ENCODE measurements at places on chromosomes 2 and 18.

GRCh38 chr2:46381263-46381849 lies 84.1 kb downstream of the EPAS1 start:
- no peak for DNase-seq

DNA sequence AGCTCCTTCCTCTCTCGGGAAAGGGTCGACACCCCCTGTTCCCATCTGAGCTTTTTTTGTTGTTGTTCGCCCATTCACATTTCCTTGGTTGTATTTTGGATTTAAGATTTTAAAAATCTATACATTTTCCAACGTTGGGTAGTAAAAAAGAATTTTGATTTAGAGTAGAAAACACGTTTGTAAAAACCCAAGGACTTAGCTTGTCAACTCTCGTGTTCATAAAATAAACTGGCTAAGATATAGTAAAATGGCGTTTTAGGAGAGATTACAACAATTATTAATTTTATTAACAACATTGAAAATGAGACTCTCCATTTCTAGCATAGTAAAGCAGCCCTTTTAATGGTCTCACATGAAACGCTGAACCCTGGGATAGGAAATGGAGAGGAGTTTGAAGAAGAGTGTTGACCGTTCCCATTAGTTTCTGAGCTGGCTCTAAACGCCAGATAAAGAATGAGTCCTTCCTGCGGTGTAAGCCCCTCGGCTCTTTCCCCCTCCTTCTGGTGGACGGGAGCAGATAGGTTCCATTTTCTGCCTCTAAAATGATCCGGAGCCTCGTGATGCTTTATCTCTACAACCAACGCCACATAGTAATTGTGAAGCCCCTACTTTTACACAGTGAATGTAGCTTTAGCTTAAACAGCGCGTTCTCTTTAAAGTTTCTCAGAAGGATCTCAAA lies 24.0 kb upstream of the ZNF516 start:
- no peak for DNase-seq

GRCh38 chr2:4272261-4272858 lies 569.0 kb downstream of the DCDC2C start:
- no peak for DNase-seq

DNA sequence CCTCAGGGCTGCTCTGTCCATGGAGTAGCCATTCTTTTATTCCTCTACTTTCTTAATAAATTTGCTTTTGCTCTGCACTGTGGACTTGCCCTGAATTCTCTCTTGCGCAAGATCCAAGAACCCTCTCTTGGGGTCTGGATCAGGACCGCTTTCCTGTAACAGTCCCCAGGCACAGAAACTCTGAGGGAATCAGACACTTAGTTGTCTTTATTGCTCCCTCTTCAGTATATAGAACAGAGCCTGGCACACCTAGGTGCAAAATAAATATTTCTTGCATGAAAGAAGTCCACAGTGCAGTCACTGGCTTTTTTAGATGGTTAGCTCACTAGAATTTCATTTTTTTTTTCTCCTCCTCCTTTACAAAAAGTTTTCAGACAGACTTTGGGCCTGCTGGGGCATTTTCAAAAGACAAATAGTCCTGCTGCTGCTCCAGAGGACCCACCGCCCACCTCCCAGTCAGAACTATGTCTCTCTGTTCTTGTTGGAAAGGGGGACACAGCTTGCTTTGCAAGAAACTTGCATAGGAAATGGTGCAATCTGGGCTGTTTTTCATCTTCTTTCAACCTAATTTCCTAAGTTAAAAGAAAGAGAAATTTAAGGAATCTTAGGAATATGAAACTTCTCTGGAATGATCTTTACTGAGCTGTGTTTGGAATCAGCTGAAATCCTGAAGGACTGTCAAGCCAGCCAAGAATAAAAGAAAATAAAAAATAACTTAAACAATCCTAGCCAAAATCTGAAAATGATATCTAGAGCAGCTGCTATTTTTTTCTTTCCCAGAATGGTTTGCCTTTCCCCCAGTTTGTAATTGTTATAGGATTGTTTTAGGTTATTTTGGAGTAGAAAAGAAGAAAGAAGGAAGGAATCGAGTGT lies 31.7 kb upstream of the MAP4K3 start:
- DNase-seq: no peak

GRCh38 chr2:114526841-114527240 lies 84.4 kb downstream of the DPP10 start:
- DNase-seq: no peak

DNA sequence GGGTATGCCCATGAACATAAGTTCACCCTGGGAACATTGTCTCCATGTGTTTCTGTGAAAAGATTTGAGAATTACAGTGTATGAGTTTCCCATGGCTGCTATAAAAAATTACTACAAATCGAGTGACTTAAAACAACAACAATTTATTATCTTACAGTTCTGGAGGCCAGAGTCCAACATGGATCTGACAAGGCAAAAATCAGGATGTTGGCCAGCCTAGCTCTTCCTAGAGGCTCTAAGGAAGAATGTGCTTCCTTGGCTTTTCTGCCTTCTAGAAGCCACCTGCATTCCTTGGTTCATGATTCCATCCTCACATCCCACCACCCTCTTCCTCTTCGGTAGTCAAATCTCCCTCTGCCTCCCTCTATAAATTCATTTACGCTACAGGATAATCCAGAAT lies 38.6 kb downstream of the FAM124B start:
- DNase-seq: no peak

DNA sequence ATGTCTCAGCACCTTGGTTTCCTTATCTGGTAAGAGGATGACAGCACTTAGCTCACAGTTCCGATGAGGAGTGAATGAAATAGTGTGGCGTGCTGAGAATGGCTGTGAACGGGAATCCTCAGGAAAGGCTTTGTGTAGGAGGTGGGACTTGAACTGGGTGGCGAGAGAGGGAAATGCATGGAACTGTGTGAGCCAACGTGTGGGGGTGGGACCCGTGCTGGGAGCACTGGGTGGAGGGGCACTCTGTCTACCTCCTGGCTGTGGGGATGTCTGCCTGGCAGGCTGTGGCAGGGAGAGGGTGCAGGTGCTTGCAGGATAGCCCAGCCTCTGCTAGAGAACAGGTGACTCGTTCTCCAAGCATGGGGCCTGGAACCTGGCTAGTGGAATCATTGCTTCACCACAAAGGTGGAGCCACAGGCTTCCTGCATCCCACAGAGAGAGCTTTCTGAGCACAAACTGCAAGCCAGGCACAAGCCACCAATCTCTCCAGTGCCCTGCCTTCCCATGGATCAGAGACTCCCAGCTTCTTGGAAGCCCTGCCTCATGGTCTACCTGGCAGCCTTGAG lies 145.2 kb downstream of the CELF4 start:
- no peak for DNase-seq

DNA sequence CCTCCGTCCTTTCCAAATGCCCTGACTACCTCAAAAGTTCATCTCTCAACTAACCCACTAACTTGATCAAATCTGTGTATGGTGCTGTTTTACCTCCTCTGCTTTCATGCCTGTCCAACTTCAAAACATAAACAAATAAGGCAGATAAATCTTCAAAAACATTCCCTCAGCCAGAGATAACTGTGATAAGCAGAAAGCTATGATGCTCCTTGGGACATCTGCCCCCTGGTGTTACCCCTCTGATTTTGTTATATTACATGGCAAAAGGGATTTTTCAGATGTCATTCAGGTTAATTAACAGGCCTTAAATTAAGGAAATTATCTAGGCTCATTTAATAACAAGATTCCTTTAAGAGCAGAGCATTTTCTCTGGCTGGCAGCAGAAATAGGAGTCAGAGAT lies 810.8 kb upstream of the CHAC2 start:
- DNase-seq: no peak

DNA sequence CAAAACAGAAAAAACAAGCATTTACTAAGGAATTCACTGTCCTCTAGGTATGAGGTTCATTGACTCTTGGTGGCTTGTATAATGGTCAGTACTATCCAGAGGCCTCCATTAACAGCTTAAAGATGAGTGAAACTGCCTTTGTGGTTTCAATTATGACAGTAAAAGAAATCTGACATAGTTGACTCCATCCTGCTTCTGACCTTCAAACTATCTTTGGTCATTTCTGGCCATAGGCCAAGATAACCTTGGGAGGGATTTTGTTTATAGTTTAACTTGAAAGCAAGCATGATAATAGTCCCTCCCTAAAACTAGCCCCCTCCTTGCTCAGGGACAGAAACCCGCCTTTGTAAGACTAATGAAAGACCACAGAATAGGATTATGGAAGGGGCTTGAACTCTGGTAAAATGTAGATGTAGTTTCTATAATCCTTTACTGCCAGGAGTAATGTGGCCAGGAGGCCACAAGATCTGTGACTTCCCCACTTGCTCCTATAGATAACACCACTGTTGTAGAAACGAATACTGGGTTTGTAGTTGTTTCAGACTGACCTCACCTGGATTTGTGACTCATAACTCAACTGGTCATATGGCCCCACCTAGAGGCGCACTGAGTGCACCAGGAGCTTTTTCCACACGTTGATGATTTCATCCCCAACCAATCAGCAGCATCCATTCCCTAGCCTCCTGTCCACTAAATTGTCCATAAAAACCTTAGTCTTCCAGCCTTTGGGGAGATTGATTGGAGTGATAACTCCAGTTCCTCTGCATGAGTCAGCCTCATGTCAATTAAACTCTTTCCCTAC lies 8.6 kb upstream of the PLEKHM3 start:
- no peak for DNase-seq

DNA sequence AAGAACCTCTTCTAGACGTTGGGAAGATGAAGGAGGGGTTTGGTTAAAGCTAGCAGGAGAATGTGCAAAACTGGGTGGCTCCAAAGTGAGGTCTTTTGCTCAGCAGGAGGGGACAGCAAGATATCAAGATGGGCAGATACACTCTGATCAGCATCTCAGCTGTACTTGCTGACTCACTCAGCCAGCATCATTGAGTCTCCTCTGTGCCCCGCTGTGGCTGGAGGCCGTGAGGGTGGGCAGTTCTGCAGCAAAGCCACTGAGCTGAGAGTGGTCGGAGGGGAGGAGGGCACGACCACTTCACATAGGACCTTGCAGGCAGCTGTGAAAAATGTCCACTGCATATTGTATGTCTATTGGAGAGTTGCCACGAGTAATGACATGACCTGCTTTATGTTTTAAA lies 152.0 kb downstream of the CAPN13 start:
- no peak for DNase-seq

DNA sequence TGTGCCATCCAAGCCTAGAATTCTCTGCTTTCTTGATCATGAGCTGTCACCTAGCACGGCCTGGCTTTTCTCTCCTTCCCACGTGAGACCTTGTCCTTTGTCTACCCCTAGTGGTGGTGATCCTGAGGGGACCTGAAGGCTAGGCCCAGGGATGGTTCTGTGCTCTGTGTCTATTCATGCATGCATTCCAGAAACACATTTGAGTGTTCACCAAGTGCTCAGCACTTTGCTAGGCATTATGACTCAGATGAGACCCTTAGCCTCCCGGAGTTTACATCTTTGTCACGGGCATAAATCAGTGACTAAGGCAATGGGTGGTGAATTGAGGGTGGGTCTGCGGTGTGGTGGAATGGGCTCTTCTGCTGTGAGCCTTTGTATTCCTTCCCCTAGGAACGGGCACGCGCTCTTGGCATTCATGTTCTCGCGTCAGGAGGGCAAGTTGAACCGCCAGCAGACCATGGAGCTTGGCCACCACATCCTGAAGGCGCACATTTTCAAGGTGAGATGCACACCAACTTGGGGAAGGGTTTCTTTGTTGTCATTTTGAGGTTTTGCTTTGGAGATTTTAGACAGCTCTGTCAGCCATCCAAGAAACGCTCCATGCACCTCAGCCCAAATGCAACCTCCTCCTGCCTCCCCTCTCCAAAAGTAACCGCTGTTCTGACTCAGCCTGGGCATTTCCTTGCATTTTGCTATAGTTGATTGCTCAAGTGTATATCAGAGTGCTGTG lies 100.9 kb downstream of the WDSUB1 start:
- DNase-seq: no peak

Data from activated naive CD4-positive, alpha-beta T cell (primary cell).